Stimulated activated CD8-positive, alpha-beta memory T cell treated with anti-CD3 and anti-CD28 coated beads, Interleukin-7, amount 100 ng/mL, for 1 hour (primary cell): ENCODE measurements at places on chromosomes 7 and 10.

- DNase-seq, result no peak
Observed at GRCh38 chr7:84021292-84021908, 173.2 kb downstream of the SEMA3A start.

DNA sequence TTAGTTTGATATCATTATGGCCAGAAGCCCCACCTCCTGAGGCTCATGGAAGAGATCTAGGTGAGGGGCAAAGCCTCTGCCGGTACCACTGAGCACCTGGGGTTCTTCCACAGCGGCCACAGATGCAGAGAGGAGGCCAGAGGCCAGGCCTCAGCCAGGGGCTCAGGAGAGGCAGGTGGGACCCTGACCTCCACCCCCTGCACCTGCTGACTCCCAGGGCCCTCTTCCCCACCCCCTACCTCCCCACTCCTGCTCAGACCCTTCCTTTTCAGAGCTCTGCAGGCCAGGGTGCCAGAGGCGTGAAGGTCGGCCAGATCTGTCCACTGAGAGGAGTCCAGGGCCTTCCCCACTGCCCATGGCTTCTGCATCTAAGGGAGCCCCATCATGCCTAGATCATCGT, 178.7 kb upstream of the PPP2R2D start:
- DNase-seq, result no peak

GRCh38 chr7:135925210-135925609, 51.9 kb downstream of the MTPN start:
- DNase-seq, result no peak

DNA sequence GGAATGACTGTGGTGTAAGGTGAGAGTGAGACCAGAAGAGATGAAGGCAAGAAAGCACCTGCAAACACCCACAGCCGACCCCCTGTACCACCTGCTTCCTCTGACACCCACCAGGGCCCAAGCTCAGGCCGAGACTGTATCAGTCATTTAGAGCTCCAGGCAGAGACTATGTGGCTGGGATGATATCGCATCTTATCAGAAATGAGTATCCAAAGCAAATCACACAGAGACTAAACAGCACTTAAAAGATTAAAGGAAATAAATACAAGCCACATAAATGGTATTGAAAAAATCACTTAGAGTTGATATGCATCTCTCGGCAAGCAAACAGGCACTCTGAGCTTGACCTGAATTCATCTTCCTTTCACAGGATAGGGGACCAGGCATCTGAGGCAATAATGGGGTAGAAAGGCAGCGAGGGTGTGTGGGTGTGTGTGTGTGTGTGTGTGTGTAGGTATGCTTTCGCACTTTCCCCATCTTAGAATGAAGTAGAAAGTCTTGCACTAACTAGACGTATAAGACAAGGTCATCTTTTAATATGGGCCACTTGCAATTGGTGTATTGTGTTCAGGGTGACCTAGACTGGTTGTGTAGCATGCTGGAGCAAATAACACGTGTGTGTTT, 665.9 kb downstream of the KCNMA1 start:
- no peak for DNase-seq

- no peak for DNase-seq
Observed at GRCh38 chr7:116777651-116778281, 84.6 kb upstream of the CAPZA2 start.

DNA sequence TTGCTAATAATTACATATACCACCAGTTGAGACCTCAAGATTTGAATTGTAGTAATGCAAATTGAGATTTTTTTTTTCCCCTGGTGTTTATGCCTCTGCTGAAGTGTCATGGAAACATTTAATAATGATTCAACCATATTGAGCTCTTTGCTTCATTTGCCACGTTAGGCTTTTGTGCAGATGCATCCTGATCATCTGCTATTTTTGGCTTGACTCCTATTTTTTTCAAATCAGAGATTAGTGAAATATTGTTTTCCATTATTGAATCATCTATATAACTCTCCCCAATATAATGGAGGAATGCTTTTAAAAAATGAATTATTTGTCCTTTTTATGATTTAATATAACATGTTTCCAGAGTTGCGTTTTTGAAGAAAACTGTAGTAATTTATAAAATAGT, 115.1 kb downstream of the SRI start:
- no peak for DNase-seq

DNA sequence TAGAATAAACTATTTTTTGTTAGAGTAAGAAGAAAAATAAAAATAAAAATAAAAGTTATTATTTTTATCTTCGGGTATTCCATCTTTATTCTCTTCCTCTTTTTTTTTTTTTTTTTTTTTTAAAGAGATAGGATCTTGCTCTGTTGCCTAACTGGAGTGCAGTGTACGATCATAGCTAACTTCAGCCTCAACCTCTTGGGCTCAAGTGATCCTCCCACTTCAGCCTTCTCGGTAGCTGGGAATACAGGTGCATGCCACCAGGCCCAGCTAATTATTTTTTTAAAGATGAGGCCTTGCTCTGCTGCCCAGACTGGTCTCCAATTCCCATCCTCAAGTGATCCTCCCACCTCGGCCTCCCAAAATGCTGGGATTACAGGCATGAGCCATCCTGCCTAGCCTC, 15.4 kb downstream of the STAM start:
- DNase-seq, result no peak

DNA sequence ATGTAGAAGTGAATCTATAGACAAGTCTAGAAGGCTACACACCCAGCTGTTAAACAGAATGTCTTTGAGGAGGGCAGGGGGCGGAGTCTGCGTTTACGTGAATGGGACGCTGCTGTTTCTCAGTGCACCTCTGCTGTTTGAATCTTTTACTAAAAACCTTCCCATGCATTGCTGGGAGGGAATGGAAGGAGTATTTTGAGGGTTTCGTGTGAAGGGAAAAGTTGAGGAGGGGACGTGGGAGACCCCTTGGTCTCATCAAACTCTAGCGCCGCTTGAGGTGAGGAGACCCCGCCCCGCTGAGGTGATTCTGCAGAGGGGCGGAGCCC, 492 bp upstream of the VCL start:
- DNase-seq, result no peak

GRCh38 chr10:24898501-24898900, 53.9 kb downstream of the PRTFDC1 start:
- DNase-seq, result no peak

- DNase-seq, result no peak
Observed at GRCh38 chr7:130131964-130132875, 61.9 kb downstream of the KLHDC10 start.

GRCh38 chr7:135714534-135715009, 13.4 kb downstream of the SLC13A4 start:
- DNase-seq, result no peak

DNA sequence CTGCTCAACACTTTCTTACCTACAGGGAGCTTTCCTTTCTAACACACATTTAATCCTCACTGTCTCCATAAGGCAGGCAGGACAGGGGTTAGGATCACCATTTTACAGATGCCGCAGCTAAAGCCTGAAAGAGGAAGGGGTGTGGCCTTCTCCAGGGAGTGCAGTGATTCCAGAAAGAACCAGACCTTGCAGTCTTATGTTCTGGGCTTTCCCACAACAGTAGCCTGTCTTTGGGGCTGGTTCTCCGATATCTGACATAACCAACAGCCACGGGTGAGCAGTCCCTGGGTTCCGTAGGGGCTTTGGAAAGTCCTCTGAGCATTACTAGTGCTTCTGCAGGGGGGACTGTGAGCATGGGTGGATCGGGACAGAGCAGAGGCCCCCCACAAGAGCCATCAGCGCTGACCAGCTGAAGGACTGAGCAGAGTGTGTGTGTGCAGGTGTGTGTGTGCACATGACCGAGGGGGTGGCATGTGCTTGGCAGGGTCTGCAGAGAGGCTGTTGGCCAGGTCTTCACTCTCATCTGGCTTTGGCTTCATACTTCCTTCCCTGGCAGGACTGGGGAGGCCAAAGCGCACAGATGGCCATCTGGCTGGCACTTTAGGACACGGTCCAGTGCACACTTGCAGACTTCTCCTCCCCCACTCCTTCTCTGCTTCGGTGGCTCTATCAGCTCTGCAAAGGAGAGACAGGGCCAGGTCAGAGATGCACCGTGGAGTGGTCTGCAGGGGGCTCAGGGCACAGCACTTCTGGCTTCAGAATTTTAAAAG, 400.3 kb downstream of the RPS24 start:
- no peak for DNase-seq

GRCh38 chr10:114356751-114357514, 47.4 kb downstream of the AFAP1L2 start:
- no peak for DNase-seq

- no peak for DNase-seq
Observed at GRCh38 chr10:128499956-128500355, 373.7 kb upstream of the MKI67 start.

- DNase-seq, result no peak
Observed at GRCh38 chr10:130615457-130615856, 479.3 kb downstream of the GLRX3 start.

DNA sequence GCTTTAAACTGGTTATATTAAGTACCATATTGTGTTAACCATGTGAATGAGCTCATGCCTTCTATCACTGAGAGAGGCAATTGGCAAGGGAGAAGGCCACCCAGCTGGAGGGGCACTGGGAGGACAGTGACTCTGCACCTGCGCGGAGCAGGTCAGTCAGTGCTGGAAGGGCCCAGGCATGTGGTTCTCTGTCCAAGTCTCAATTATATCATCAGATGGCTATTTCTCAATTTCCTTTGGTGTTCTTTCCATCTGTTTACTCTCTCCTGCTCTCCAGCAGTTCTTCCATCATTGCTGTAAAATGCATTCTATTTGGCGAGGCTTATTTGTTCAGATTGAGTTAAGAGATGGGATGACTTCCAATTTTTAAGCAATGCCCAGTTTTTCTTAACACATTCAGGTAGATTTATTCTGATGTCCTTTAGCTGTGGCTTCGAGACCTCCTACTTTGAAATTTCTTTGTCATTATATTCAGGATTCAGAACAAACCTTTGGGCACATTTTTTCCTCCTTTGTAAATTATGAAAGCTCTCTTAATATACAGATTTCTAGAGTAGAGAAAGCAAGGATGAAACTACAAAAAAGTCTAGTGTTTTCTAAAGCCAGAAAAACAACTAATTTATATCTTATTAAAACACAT, 159.3 kb downstream of the BMPER start:
- no peak for DNase-seq

DNA sequence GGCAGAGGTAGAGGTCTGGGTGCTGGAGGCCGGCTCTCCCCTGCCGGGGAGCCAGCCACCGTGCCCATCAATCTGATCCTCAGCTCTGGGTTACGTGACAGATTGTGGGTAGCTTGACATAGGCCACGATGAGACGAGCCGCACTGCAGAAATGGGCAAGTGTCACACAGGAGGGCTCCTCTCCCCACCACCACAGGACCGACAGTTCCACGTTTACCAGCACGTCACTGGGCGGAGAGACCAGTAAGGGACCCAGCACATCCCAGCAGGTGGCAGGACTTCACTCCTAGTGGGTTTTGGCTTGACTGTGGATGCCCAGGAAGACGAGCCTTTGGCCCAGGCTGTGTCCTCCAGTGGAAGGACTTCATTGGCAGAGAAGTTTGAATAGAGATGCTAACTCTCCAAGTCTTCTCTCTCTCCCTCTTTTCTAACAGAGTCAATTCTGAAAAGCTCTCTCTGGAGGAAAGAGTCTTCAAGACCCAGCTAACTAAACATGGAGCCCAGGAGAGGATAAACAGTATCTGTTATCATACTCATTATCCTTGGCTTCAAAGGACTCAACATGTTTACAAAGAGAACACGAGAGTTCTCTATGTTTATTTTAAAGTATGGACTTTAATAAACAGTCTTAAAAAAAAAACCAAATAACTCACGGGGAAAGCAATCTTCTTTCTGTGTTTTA, 129.3 kb upstream of the JCAD start:
- no peak for DNase-seq

DNA sequence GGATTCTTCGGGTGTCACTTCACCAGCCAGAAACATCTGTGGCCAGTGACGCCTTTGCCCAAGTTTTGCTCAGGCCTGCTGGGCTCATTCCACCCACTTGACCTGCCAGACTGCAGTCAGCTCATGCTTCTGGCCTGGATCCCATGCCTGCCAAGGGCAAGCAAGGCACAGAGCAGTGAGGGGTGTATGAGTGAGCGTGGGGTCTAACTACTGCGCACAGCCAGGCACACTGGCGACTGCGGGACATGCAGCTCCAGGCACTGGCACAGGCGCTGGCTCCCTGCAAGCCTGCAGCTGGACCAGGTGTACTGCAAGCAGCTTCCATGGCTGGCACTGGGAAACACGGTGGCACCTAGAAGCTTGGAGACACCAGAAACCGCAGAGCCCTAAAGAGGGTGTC, 80.1 kb downstream of the MTERF1 start:
- DNase-seq, result no peak

DNA sequence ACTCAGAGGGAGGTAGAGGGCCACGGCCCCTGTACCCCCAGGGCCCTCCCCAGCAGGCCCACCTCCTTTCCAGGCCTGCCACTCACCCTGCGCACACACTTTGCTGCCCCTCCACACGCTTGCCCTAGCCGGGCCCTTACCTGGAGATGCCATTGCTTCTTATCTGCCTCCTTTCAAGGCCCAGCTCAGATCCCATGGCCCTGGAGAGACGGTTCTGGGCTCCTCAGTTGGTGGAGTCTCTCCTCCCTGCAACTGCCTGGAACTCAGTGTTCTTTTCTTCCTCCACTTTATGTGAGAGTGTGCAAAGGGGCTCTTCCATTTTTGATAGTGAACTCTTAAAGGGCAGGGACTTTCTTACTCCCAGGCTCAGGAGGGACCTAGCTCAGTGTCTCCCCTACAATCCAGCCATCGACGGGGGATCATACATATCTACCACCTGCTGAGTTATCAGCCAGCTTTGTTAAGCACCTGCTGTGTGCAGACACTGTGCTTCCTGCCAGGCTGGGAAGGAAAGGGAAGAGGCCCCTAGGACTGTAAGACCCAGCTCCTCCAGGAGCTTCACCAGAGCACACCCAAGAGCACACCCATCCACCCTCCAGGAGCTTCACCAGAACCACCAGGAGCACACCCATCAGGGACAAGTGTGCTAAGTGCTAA, 89.3 kb upstream of the MACROH2A2 start:
- DNase-seq, result no peak

- no peak for DNase-seq
Observed at GRCh38 chr10:77969114-77969513, 42.6 kb upstream of the DLG5 start.

- DNase-seq, result no peak
Observed at GRCh38 chr7:18356191-18356645, 139.3 kb upstream of the HDAC9 start.

DNA sequence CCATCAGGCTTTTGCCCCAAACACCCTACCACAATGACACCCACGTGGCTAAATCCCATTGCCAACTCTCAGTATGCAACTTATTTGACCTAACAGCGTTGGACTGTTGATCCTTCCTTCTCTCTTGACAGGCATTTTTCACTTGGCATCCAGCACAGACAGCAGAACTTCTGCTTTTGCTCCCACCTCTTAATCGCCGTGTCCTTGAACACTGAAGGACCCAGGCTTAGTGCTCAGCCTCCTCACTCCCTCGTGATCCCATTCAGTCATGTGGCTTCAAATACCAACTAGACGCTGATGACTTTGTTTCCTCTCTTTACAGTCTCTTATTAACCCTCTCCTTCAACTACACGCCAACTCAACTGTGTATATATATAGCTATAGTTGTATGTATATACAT, 25.0 kb downstream of the ZFAND2A start:
- DNase-seq, result no peak

DNA sequence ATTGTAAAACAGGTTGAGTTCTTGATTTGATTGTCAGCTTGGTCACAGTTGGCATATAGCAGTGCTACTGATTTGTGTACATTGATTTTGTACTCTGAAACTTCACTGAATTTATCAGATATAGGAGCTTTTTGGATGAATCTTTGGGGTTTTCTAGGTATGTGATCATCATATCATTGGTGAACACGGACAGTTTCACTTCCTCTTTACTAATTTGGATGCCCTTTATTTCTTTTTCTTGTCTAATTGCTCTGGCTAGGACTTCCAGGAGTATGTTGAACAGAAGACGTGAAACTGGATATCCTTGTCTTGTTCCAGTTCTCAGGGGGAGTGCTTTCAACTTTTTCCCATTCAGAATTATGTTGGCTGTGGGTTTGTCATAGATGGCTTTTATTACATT, 86.9 kb downstream of the EXOC4 start:
- DNase-seq, result no peak
